Dermis blood vessel endothelial cell (primary cell): ENCODE measurements at places on chromosomes 6 and 20. TPM values are rescaled to one million over a fixed set of nuclear protein-coding genes. Genes with fewer than 3 reads are reported as not detected.

- no peak for DNase-seq
These were observed 204.8 kb downstream of the TPBG start for GRCh38 chr6:82568290-82568993.

- no peak for DNase-seq
These were observed 183.7 kb upstream of the PMEPA1 start for GRCh38 chr20:57893366-57893999.

Gene FBXL4
- 15.5 and 18.6 TPM in 2 replicates for total RNA-seq

GRCh38 chr6:110786271-110786670 is 29.0 kb downstream of the CDK19 start:
- DNase-seq, result no peak
